ENCODE measurements at places on chromosomes 1 and 21. TPM values are rescaled to one million over a fixed set of nuclear protein-coding genes. Genes with fewer than 3 reads are reported as not detected.
A peak's percentile ranks its signal among the peaks of the same experiment; 100 is the strongest.

DNA sequence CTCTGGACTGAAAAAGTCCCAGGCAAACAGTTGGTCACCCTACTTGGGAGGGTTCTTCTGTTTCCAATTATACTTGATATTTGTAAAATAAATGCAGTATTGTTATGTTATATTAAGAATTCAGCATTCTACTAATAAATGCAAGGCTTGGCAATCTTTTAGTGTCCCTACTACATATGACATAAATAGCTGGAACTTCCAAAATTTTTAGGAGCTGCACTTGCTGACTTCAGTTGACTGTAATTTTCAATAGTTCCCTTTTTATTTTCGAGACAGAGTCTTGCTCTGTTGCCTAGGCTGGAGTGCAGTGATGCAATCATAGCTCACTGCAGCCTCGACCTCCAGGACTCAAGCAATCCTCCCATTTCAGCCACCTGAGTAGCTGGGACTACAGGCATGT, 20.0 kb downstream of the FOXD3 start:
- no peak for ATAC-seq

DNA sequence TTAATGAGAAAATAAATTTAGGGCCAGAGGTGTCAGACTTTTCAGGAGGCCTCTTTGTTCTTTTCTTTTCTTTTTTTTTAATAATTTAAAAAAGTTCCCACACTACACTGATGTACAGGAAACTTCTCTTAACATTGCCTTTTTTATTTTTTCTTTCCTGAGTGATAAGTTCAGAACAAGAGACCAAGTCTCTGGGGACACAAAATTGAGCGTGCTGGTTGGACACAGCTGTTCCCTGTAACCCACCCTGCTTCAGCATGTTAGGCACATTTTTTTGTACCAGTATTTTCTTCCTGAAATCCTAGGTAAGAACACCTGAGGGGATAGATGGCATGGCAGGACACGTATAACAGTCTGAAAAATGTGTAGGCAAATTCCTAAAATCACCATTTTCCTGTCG, 50.1 kb downstream of the PBX1 start:
- no peak for ATAC-seq

PLA2G2A gene
- 10.9 TPM for total RNA-seq

DNA sequence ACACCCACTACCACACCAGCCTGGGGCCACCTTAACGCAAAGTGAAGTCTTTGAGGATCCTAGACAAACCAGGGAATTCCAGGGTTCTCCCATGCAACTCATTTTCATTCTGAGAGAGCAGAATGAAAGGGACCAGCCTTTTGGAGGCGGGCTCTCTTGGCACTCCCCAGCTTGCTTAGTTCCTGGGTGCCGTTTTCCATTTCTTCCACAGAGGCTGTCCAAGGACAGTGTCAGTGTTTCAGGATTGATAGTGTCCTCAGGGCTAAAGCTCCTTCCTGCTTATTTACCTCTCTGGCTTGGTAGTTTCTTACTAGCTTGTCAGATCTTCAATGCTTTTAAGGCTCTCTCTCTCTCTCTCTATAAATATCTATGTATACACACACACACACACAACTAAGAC, 30.1 kb upstream of the GNG4 start:
- ATAC-seq = no peak

- no peak for ATAC-seq
Measured at GRCh38 chr21:39923476-39923875, 56.2 kb downstream of the PCP4 start.

FCRL2 gene
- total RNA-seq = 0.56 TPM

GRCh38 chr1:84121360-84121759, 22.7 kb upstream of the PRKACB start:
- no peak for ATAC-seq

- peak; percentile 69 for ATAC-seq
Measured at GRCh38 chr1:57252597-57253294, 171.1 kb downstream of the DAB1 start.

F13B gene
- not detected for total RNA-seq

HSPB7 gene
- 1.6 TPM for total RNA-seq

- no peak for ATAC-seq
Measured at GRCh38 chr1:40785446-40785845, 1.9 kb downstream of the KCNQ4 start.

TRIM67 gene
- total RNA-seq = not detected

PADI3 gene
- 3.3 TPM for total RNA-seq

KCNK1 gene
- total RNA-seq = 21.9 TPM

HMCN1 gene
- total RNA-seq = 1.9 TPM

CACNA1S gene
- not detected for total RNA-seq

LCK gene
- 1.00 TPM for total RNA-seq

DNA sequence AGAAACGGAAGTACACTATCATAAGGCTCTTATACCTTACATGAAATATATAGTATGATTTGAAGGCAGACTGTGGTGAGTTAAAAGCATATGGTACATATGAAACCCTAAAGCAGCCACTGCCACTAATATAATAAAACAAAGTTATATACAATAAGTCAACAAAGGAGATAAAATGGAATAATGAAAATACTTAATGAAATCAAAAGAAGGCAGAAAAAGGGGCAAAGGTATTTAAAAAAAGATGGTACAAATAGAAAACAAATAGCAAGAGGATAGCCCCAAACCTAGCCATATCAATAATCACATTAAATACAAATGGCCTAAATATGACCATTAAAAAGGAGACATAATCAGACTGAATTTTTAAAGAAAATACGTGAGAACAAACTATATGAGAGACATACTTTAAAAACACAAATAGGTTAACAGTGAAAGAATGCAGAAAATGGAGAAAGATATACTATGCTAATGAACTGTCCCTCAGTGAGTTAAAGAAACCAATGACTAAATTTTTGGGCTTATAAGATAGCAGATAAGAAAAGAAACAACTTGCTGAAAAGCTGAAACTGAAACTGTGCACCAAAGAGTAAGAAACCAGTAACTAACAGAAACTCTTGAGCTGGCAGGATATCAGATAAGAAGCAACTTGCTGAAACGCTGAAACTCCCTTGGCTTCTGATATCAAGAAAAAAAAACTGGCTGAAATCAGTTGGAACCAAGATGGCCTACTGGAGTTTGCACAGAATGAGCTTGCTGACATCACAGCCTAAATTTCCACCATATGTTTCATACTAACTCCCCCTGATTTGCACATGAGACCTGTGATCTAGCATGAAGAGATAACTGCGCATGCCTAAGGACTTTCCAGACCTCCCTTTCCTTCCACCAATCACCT, 44.3 kb upstream of the IL10 start:
- ATAC-seq = no peak

- ATAC-seq = no peak
Measured at GRCh38 chr1:46725736-46726108, 6.8 kb upstream of the EFCAB14 start.

DENND2C gene
- total RNA-seq = 41.4 TPM

DNA sequence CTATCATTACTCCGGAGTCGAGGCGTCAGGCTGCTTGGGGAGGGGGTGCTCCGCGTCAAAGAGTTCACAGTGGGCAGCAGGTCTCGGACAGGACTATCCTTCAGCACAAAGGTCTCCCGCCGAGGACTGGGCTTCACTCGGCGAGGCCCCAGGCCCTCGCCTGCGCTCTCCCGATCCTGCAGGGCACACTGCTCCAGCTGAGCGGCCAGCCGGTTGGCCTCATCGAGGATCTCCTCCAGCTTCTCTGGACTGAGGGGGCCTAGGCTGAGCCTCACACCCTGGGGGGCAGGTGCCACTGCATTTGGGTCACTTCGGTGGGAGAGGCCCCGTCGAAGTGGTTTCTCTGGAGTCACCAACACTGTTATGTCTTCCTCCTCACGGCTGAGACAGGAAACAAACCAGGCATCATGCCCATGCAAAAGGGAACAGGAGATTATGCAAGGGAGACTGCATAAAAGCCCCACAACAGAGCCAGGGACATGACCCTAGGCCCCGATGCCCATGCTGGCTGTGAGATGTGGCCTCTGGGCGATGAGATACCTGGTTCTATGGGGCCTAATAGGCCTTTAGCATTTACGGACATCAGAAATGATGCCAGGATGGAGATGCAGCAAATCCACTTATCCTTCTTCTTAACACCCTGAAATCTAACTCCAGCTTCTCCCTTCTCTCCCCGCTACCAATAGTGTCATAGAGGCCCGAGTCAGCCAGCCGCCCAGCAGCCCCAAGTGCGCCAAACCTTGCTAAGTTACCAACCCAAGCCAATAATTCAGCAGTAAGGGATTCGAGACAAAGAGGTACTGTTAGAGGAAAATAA, 1.1 kb downstream of the PSRC1 start:
- ATAC-seq = no peak

DNA sequence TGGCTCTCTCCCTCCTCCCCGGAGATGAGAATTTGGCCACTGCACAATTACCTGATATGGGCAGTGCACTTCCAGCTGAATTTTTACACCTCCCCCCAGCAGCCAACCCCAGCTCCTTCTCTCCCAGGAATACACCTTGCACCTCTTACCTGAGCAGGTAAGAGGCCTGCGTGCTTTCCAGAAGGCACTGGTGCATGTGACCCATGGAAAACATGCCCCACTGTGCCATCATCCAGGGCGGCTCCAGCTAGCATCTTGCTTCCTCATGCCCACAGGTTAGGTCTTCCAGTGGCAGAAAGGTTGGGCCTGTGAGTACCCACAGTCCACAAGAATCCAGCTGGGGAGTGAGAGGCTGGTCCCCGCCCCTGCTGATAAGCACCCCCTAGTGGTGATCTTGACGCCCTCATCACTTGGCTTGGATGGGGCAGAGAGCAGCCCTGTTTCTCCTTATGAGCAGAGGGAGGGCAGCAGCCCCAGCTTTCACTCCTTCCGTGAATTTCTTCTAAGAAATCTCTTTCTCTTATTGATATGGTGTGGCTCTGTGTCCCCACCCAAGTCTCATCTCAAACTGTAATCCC, 57.8 kb downstream of the EDARADD start:
- no peak for ATAC-seq

FOXO6 gene
- total RNA-seq = not detected

DNA sequence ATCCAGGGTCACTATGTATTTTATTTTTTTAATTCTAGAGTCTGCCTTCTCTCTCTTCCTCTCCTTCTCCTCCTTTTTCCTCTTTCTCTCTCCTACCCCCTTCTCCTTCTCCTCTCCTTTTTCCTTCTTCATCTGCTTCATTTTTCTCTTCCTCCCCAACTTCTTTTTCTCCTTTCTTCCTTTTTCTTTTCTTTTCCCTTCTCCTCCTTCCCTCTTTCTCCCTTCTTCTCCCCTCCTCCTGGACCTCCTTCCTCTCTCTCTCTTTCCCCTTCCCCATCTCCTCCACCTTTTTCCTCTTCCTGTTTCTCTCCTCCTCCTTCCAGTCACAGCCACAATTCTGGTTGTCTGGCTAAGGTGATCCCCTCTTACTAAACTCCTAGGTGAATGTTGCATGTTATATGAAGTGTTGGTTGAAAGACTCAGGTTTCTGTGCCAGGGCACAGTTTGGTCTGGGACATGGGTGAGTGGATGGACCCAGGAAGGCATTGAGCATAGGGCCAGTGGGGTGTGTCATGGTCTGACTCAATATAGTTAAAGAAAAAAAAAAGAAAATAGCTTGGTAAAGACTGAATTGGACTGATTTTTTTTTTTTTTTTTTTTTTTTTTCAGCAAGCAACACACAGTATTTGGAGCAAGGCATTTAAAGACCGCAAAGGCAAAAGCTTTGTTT, 266.9 kb downstream of the TGFB2 start:
- no peak for ATAC-seq

CDCA8 gene
- 14.1 TPM for total RNA-seq

- no peak for ATAC-seq
Measured at GRCh38 chr1:226520640-226521355, 27.8 kb upstream of the STUM start.

DNA sequence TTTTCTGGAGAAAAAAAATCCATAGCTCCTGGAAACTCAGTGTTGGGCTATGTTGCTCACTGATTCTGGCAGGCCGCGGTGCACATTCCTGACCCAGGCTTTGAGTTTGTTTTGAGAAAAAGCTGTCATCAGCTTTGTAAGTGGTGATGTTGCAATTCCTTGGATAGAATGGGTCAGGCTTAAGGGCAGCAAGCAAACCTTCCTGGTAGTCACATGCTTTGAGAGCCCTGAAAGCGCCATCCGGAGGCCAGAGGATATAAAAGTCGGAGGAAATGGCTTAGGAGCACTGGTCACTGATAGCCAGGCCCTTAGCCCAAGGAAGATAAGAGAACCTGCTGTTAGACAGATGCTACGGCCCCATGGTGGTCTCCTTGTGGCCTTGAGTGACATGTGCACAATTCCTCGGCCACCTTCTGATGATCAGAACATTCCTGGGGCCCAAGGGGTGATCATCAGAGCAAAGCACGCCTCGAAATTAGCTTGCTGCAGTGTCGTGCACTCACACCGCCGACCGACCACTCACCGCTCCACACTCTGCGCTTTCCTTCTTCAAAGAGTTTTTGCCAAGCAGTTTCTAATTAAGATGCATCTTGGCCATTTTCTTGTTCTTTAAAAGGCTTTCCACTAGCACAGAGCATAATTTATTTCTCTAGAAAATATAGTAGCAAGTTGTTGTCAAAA, 78.6 kb downstream of the MAN1C1 start:
- peak; percentile 80 for ATAC-seq

GRCh38 chr1:85363521-85363920, 87.1 kb upstream of the BCL10 start:
- no peak for ATAC-seq

DNA sequence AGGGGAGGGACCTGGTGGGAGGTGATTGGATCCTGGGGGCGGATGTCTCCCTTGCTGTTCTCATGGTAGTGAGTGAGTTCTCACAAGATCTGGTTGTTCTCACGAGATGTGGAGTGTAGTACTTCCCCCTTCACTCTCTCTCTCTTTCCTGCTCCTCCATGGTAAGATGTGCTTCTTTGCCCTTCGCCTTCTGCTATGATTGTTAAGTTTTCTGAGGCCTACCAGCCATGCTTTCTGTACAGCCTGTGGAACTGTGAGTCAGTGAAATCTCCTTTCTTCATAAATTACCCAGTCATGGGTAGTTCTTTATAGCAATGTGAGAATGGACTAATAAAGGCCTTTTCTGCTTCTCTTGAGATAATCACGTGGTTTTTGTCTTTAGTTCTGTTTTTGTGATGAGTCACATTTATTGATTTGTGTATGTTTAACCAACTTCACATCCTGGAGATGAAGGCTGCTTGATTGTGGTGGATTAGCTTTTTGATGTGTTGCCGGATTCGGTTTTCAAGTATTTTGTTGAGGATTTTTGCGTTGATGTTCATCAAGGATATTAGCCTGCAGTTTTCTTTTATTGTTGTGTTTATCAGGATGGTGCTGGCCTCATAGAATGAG, 45.5 kb downstream of the RABGAP1L start:
- ATAC-seq = no peak

Data from esophagus mucosa (tissue), 1 donor.